Stimulated activated CD4-positive, alpha-beta T cell treated with anti-CD3 and anti-CD28 coated beads, Interleukin-1b, Interleukin-23, amount 100 ng/mL, for 48 hours (primary cell): ENCODE measurements at places on chromosomes 1 and 21.
A peak's percentile ranks its signal among the peaks of the same experiment; 100 is the strongest.

DNA sequence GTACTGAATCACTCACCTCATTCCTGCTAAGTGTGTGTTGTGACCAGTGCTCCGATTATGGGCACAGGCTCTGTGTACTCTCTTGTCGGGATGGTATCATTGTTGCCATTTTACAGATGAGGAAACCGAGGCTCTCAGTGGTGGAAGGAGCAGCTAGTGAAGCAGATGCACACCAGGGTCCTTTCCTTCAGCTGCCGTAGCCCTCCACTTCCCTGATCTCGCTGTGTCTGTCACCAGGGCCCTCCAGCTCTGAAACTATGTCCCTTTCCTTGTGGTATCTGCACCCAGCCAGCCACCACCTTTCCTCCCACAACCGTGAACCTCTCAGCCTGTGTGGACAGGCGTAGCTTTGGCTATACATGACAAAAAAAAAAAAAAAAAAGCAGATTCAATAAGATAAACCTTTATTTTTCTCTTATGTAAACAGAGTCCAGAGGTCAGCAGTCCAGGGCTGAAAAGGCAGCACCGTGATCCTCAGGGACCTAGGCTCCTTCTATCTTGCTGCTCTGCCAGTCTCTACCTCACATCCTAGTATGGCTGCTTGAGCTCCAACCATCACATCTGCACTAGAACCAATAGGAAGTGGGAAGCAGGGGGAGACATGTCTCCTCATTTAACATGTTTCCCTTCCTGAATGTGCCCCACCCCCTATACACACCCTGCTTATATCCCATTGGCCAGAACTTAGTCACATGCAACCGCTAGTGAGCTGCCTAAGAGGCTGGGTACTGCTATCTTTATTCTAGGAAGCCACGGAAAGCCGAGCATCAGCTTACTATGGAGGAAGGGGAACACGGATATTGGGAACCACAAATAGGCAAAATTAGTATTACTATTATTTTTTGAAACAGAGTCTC is 44.3 kb downstream of the TMEM51 start:
- no peak for DNase-seq

GRCh38 chr1:215501496-215501895 is 65.6 kb upstream of the KCTD3 start:
- DNase-seq = no peak

DNA sequence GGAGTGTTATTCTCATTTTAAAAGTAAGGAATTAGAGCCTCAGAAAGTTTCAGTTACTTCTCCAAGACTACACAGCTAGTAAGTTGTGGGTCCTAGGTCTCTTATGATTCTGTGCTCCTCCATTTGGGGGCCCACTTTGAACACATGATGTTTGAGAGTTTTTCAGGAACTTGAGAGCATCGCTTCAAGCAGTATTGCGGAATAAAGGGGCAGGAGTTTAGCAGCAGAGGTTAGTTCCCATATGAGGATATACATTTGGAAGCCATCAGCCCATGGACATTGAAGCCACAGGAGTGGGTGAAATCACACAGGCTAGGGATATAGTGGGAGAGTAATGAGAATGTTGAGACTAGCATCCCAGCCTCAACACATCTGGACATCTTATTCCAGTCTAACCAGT is 143.2 kb downstream of the RASAL2 start:
- DNase-seq = no peak

DNA sequence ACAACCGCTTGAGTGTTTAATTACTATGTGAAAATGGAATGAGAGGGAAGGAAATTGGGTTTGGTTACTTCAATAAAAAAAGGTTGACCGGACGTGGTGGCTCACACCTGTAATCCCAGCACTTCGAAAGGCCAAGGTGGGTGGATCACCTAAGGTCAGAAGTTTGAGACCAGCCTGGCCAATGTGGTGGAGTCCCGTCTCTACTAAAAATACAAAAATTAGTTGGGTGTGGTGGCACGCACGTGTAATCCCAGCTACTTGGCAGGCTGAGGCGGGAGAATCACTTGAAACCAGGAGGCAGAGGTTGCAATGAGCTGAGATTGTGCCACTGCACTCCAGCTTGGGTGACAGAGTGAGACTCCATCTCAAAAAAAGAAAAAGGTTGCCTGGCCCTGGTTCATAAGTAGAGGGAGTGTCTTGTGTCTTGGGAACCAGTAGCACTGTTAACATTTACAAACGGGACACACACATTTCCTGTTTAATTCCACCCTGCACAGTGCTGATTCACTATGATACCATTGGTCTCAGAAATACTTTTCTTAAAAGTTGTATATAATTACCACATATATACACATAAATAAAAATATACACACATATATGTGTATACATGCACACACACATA is 27.6 kb upstream of the CLDN14 start:
- no peak for DNase-seq

- no peak for DNase-seq
Observed at GRCh38 chr1:78856096-78856495, 150.4 kb downstream of the ADGRL4 start.

- DNase-seq = no peak
Observed at GRCh38 chr1:56065729-56066128, 513.6 kb downstream of the PLPP3 start.

DNA sequence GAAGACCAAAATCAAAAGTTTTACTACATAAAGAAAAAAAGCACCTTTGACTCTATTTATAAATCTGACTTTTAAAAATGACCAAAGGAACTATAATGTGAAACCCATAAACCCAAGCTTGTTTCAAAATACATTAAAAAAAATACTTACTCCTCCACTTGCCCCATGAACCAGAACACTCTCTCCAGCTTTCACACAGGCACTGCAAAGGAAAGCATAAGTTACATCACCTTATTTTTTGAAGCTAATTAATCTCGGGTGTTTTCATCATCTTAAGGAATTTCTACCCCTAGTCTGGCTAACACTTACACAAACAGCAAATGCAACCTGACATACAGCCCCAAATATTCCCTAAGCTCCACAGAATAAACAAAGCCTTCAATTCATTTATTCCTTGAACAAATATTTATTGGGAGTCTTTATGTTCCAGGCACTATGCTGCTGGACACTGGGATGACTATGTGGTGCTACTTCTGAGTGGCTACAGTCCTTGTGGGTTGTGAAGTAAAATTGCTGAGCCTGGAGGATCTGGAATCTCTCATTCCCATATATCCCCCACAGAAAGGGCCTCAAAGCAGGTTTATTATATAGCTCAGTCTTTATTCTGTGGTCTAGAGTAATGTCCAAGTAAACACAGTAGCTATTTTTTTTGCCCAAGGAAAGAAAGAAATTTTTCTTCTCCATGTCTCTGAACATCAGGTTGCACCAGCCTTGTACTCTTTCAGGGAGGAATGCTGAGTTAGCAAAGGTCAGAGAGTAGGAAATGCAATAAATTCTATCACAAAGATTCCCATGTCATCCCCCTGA is 18.2 kb downstream of the CRYZ start:
- DNase-seq = no peak

DNA sequence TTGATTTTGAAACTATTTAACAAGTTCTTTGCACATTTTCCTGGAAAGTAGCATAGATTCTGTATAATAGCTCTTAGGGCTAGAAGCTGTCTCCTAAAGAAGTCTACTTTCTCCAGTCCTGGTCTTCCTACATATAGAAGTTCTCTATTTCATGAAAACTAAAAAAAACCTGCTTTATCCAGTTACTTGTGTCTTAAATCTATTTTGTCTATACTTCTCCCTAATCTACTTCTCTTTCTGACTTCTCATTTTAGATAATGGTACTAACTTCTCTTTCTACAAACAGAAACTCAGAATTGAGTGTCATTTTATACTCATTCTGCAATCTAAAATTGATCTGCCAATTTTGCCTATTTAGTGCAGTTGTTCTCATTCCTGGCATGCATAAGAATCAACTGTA is 28.7 kb downstream of the PDE4B start:
- no peak for DNase-seq

- no peak for DNase-seq
Observed at GRCh38 chr1:7026169-7026568, 240.9 kb downstream of the CAMTA1 start.

DNA sequence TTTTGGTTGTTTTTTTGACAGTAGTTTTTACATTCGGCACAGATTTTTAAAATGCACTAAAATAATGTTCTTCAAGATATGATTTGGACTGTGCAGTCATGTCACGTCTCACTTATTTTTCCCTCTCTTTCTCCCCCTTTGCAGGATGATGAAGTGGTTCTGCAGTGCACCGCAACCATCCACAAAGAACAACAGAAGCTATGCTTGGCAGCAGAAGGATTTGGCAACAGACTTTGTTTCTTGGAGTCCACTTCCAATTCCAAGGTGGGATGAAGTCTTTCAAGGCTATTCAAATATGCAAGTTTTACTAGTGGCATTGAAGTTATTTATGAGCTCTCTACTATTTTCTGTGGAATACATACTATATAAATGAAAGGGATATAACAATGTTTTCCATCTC is 228.4 kb downstream of the RYR2 start:
- no peak for DNase-seq

DNA sequence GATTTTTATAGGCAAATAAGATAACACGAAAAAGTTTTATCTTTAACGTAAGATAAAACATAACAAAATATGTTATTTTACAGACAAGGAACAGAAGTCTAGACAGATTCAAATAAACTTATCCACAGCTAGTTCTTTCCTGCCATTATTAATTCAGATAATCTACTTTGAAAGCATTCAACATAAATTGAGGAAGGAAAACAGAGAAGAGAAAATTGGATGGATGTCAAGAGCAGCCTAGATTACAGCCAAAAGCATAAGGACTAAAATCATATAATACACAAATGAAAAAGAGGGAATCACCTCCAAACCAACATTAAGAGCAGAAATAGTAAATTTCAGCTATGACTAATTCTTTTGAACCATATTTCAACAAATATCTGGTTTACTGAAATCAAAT is 15.5 kb downstream of the TRIM33 start:
- DNase-seq = no peak

- DNase-seq = no peak
Observed at GRCh38 chr1:113095790-113096455, 22.9 kb downstream of the LRIG2 start.

- DNase-seq = no peak
Observed at GRCh38 chr1:15218287-15219279, 28.4 kb upstream of the FHAD1 start.

DNA sequence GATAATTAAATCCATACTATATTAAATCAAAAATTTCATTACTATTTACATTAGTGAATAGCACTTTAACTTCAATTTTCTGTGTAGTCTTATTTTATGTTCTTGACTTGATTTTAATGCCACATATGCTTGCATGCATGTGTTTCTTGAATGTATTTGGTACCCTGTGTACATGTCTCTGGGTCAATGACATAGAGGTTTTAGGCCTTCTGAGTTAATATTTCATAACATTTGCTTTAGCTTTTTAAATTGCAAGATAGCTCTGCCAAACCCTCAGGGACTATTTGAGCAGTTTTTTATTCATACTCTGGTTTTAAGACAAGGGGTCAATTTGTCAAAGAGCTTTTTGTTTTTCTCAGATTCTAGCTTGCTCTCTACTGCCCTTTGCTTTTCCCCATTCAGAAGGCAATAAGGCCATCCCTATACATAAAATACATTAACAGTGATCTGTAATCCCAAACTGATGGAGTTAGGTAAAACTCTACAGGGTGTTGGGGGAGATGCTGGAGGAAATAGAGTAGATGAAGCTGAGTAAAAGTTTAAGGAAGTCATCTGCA is 5.0 kb downstream of the MLLT11 start:
- DNase-seq = no peak

- DNase-seq = no peak
Observed at GRCh38 chr1:15469361-15469760, 6.5 kb upstream of the CELA2B start.

DNA sequence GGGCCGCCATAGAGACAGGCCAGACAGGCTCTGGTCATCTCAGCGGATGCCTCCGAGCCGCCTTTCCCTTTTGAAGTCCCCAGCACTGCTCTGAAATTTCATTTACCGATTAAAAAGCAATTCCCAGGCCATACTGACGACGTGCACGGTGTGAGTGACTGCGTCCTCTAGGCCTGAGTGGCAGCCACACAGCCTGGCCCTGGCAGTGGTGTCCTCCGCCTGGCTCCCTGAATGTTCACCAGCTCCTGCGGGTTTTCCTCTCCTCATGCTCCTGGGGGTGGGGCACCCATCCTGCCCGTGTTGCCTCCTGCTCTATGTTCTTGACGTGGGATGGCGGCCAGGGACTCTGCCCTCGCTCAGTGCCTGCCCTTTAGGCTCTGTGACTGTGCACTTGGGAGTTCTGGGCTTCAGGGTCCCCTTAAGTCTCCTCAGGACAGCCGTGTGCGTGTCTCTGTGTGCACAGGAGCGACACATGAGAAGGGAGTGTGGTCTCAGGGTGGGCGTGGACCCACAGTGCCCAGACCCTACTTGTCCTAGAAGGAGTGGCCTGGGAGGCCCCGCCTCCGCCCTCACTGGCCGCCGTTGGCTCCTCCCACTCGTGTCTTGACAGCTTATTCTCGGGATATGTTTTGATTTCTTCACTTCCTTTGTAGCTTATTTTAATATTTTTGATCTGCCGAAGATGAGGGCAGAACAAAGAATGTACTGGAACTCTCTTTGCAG is 3.6 kb downstream of the SKI start:
- peak; percentile 68 for DNase-seq

DNA sequence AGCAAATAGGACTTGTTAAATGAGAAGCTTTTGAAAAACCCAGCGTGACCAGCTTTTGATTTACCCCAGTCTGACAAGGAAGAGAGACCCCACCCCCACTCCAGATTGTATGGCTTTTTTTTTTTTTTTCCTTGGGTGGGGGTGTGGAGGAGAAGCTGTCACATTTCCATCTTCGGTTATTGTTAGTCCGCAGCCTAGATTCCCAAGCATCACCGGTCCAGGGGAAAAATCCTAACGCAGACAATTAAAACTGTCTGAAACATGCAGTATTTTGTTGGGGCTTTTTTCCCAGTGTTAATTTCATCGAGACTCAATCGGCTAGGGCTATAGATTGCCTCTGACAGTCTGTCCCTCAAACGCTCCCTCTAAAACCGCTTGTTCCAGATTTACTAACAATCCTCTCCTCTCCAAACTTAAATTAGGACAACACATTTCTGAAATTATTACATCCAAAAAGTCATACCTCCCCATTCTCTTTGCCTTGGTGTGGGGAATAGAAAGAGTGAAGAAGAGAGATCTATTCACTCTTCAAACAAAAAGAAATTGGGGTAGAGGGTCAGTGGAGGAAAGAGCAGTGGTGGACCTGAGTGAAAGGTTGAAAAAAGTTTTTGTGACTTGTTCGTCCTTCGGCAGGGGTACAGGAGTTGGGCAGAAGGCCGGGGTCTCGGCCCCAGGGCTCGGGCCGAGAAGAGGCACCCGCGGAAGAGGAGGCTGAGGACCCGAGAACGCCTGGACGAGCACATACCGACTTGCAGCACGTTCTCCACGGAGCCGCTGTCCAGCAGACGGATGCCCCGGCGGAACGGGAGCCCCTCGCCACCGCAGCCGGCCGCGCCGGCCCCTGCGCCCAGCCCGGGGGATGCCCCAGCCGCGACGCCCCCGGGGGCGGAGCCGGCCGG is 1.1 kb downstream of the ZSWIM5 start:
- peak; percentile 8 for DNase-seq

- DNase-seq = no peak
Observed at GRCh38 chr1:84174051-84174556, 30.0 kb downstream of the PRKACB start.

GRCh38 chr1:178540204-178540603 is 27.3 kb downstream of the TEX35 start:
- DNase-seq = no peak
